ENCODE measurements at places on chromosomes 5 and 9.

GRCh38 chr5:62791059-62791458 is 212.4 kb downstream of the LRRC70 start:
- DNase-seq = no peak

GRCh38 chr9:86549401-86549811 is 195.2 kb upstream of the TUT7 start:
- no peak for DNase-seq

GRCh38 chr9:99820685-99821395 is 845 bp upstream of the NR4A3 start:
- peak; percentile 48 for DNase-seq

DNA sequence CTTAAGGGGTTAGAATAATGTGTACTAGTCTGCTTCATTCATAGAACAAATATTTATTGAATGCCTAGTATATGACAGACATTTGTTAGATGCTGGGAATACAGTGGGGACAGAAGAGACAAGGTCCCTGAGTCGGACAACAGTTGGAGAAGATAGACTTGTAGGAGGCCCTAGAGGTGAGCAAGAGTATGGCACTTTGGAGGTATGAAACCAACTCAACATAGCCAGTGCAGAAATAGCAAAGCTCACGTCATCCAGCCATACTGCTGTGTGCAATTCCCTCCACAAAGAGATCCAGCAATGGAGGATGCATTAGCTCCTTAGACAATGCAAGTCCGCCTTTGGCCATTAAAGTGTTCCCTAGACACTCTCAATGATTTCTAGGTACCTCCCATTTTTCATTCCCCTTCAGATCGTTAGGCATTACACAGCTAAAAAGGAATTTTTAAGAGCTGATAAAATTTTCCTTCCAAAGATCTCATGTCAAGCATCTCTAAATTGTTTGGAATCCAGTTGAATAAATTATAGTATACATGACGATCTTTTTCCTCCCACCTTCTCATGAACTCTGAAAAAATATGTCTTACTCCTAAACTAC is 1949.6 kb upstream of the WWC1 start:
- no peak for DNase-seq

- no peak for DNase-seq
Measured at GRCh38 chr9:69145144-69145715, 28.8 kb upstream of the TJP2 start.

GRCh38 chr5:543755-544674 is 19.8 kb upstream of the SLC9A3 start:
- no peak for DNase-seq

DNA sequence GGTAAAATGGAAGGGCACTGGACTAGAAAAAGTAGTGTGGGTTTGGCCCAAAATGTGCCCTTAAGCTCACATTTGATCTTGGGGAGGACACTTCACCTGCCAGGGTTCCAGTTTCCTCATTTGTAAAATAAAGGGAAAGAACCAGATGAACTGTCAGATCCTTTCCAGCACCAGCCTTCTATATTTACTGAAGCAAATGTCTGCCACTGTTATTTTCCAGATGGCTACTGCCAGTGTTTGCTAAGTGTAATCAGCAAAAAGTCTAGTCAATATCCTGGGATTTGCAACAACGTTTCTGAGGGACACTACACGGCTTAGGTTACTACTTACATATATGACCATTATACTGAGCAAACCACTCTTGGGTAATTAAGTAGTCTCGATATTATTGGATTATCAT is 340.3 kb downstream of the KCNN2 start:
- DNase-seq = no peak

All from amygdala (tissue), 56 donors.